ENCODE measurements at places on chromosomes 3 and 15. TPM values are rescaled to one million over a fixed set of nuclear protein-coding genes. Genes with fewer than 3 reads are reported as not detected.

The NDN gene
- 0.98 TPM for total RNA-seq

The LMLN gene
- total RNA-seq = 2.6 TPM

The CCDC80 gene
- 0.28 TPM for total RNA-seq

The SI gene
- not detected for total RNA-seq

The ARHGEF26 gene
- total RNA-seq = 0.14 TPM

DNA sequence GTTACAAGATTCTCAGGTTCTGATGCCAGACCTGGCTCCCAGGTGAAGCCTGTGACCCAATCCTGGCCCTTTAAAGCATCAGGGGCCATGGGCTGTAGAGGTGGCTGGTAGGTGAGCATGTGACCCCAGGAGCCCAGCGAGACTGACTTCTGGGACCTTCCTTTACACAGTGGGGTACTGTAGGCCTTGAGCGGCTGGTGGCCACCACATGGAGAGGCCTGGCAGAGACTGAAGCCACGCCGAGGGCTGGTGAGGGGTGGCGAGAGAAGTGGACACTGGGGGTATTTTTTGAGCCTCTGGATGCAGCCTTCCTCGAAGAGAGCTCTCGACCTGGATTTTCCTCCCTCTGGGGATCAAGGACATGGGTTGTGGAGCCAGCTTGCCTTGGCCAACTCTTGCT lies 71.2 kb upstream of the ITGA11 start:
- DNase-seq = no peak

- DNase-seq = no peak
These were observed 484.5 kb downstream of the TAFA4 start for GRCh38 chr3:68447885-68448284.

DNA sequence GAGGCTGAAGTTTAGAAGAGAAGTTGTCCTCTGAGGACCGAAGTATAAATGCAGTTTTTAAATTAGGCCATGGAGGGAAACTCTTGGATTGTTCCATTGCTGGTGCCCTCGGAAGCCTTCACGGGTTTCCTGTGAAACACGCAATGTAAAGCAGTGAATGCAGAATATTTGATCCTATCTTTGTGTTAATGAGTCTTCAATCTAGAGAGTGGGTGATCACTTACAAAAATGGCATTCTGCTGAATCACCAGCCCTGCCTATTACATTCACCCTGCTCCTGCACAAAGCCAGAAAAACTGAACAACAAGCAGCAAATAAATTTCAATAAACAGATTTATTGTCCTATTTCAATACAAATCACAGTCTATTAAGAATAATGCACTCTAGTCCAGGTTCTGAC lies 1063.9 kb downstream of the FHIT start:
- DNase-seq = no peak

DNA sequence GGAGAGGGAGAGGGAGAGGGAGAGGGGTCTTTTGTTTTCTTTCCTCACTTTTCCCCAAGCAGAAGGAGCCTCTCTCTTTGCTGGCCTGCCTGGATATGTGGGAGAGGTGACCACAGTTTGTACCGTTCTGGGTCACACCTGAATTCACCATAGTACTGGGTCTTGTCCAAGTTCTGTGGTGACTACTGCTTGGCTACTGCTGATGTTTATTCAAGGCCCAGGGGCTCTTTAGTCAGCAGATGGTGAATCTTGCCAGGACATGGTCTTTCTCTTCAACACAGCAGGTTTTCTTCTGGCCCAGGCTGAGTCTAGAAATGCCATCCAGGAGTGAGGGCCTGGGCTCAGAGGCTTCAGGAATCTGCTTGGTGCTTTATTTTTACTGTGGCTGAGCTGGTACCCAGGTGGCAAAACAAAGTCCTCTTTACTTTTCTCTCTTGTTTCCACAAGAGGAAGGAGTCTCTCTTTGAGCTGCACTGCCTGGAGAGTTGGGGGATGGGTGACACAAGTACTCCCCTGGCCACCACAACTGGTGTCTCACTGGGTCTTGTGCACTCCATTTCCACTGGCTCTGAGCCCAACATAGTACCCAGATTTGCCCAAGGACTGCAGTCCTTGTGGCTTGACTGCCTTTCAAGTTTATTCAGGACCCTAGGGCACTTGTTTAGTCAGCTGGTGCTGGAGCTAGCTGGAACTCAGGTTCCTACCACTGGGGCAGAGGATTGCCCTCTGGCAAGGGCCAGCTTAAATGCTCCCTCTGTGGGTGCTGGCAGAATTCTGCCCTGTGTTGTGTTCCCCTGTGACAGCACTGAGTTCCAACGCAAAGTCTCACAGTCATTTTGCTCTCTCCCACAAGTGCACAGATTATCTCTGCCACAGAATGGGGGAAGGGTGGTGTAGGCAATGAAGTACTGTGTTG lies 16.8 kb upstream of the CCNDBP1 start:
- DNase-seq = no peak
